T-helper 17 cell (primary cell): ENCODE measurements at places on chromosomes 5 and 9. TPM values are rescaled to one million over a fixed set of nuclear protein-coding genes. Genes with fewer than 3 reads are reported as not detected.

DNA sequence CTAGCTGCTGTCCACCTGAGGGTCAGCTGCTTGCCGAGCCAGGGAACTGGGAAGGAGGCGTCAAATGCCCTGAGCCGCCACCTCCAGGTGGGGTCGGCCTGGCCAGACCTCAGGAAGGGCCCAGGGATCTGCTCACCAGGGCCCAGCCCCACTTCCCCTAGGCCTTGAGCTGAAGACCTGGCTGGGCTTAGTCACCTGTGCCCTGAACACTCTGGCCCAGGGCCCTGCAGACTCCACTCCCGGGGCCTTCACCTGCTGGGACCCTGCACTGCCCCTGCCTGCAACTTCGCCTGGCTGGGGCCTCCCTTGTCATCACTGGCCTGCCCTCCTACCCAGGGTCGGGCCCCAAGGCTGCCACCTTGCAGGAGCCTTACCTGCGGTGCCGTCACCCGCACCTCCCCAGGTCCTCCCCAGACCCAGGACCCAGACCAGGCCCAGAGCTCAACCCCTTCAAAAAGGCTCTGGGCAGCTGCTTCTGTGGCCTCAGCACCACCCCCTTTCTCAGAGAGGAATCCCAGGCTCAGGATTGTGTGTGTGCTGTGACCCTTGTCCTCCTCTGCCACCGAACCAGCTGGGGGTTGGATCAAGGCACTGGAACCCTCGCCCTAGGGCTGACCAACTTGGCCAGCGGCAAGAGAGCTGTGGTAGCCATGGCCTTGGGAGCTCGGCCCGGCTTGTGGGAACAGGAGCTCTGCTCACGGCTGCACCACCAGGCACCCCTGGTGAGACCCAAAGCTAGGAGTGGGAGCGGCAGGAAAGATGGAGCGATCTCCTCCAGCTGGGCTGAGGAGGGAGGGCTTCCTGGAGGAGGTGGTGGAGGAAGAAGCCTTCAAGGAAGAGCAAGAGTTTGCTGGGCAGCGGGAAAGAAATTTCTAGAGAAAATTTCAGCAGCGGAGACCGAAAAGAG is 1.2 kb upstream of the NELFB start:
- DNase-seq: no peak
- peaks cover 10% of the 10 kb centered on the region for H3K4me1 ChIP-seq
- no peaks in the 10 kb centered on the region for H3K36me3 ChIP-seq
- no peak overlapping the region for H3K27ac ChIP-seq
- H3K4me3 ChIP-seq: peak overlapping the region; percentile 88
- H3K27me3 ChIP-seq: no peaks in the 10 kb centered on the region

DNA sequence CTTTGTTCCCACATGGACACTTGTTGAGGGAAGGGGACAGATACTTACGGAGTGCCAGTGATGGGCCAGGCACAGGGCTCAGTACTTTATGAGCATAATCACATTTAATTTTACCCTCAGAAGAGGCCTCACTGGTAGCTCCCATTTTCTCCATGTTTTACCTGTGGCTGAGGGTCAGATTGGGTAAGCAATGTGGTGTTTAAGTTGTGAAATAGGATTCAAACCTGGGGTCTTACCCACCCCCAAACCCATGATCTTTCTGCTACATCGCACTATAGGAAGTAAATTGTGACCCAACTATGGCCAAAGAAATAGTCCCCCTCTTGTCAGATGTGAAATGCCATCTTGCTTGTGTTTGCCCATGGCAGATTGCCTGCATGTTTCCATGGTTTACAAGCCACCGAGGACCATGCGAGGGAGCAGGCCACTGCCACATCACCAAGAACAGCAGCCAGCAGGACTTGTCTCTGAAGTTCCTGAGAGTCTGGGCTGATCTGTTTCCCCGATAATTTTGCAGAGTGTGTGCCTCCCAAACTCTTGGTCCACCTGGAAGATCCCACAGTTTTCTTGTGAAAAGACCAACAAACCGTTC is 95.4 kb downstream of the MACROH2A1 start:
- no peak overlapping the region for H3K4me3 ChIP-seq
- peaks cover 4% of the 10 kb centered on the region for H3K36me3 ChIP-seq
- H3K4me1 ChIP-seq: no peaks in the 10 kb centered on the region
- H3K27ac ChIP-seq: no peak overlapping the region
- H3K27me3 ChIP-seq: peaks cover 40% of the 10 kb centered on the region

DNA sequence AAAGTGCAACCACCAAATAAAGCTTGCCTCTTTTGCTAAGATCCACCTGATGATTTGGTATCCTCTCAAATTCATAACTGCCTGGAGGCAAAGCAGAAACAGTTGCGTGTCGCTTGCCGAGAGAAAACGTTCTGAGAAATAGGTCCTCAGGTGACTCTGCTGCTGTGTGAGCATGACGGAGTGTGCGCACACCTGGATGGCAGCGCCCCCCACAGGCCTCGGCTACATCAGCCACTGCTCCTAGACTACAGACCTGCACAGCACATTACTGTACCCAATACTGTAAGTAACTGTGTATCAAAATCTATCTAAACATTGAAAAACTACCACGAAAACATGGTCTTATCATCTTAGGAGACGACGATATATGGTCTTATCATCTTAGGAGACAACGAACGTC is 87.4 kb downstream of the CAMSAP1 start:
- no peak overlapping the region for H3K4me3 ChIP-seq
- peaks cover 6% of the 10 kb centered on the region for H3K4me1 ChIP-seq
- H3K27me3 ChIP-seq: no peaks in the 10 kb centered on the region
- peaks cover 13% of the 10 kb centered on the region for H3K36me3 ChIP-seq

DNA sequence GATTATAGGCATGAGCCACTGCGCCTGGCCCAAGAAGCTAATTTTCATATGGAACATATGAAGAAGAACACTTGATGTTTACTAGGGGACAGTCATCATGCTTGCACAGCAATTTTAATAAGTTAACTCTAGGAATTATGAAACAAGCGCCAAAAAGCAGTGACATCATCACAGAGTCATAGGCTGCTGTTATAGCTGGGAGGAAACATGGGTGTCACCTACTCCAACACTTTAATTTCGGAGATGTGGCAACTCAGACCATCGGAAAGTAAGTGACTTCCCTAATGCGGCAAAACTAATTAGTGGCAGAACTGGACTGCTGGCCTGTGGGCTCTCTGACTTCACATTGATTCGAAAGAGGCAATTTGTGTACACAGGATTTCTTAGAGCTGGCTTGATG is 38.1 kb upstream of the EQTN start:
- H3K27me3 ChIP-seq: peaks cover 11% of the 10 kb centered on the region
- no peak for DNase-seq
- H3K4me3 ChIP-seq: no peak overlapping the region
- H3K4me1 ChIP-seq: no peaks in the 10 kb centered on the region
- H3K27ac ChIP-seq: no peak overlapping the region

DNA sequence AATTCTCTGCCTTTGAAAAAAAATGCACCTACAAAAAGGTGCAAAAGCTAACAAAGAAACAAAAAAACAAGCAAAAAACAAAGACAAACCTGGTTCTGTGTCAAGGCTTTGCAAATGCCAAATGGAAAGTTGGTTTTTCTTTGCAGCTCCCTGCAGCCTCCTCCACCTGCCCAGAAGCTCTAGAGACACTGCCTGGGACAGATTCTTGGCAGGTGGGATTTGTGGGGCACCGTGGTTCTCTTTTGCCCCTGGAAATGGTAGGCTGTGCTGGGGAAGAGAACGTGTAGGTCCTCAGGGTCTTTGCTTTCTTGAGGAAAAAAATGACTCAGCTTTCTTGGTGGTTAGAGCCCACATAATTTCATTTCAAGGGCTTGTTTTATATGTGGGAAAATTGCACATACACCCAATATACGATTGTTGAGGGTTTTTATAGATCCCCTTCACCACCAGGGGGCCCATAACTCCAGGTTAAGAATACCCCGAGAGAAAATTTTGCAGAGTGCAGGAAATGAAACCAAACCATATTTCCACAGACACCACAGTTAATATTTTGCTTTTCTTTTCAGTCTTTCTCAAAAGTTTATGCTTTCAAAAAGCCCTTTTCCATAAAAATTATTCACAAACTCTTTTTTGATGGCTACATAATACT is 58.7 kb downstream of the NXNL2 start:
- peaks cover 6% of the 10 kb centered on the region for H3K36me3 ChIP-seq
- H3K4me1 ChIP-seq: peaks cover 2% of the 10 kb centered on the region
- no peak overlapping the region for H3K27ac ChIP-seq
- H3K27me3 ChIP-seq: peaks cover 44% of the 10 kb centered on the region
- H3K4me3 ChIP-seq: no peak overlapping the region

DNA sequence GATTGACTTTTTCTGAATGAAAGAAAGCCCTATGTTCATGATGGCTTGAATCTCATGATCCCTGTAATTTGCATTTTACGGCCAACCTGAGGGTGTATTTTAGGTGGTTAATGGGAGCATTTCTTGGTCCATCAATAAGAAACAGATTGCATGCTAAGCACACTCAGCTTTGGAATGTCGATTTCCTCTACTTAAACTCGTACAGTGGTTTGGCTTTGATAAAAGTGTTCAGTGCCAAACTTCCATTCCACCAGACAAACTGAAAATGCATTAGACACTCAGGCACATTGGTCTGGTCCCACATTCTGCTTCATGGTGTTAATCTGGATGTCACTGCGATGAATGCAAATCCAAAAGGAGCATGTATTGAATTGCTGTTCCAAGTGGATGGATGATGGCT is 77.0 kb downstream of the VCAN start:
- peaks cover 11% of the 10 kb centered on the region for H3K27me3 ChIP-seq
- no peak for DNase-seq
- peaks cover 2% of the 10 kb centered on the region for H3K4me1 ChIP-seq
- no peaks in the 10 kb centered on the region for H3K36me3 ChIP-seq
- H3K4me3 ChIP-seq: no peak overlapping the region
- H3K27ac ChIP-seq: no peak overlapping the region

DNA sequence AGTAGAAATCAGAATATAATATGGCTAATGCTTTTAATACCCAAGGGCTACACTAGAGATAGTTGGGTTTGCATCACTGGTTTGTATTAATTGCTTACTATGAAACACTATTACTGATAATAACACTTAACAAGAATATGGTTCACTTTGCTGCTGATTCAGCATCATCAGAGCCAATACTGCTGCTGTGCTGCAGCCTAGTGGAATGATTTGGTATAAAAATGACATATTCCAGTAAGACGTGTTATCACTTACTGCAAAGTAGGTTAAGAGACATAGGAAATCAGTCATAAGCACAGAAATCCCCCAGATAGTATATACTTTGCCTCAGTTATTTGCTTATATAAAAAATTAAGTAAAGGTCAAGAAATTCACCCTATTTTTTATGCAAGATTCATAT is 2.8 kb downstream of the CDH10 start:
- H3K4me3 ChIP-seq: no peak overlapping the region
- H3K27me3 ChIP-seq: no peaks in the 10 kb centered on the region
- H3K27ac ChIP-seq: no peak overlapping the region
- no peak for DNase-seq
- no peaks in the 10 kb centered on the region for H3K36me3 ChIP-seq

GRCh38 chr5:107670087-107670931 is 428 bp downstream of the EFNA5 start:
- peaks cover 62% of the 10 kb centered on the region for H3K27me3 ChIP-seq
- peak overlapping the region; percentile 92 for H3K4me3 ChIP-seq
- H3K27ac ChIP-seq: no peak overlapping the region
- H3K36me3 ChIP-seq: peaks cover 2% of the 10 kb centered on the region
- no peak for DNase-seq

- H3K36me3 ChIP-seq: no peaks in the 10 kb centered on the region
- H3K27me3 ChIP-seq: no peaks in the 10 kb centered on the region
These were observed 7.1 kb downstream of the PHYHD1 start for GRCh38 chr9:128927731-128928411.

DNA sequence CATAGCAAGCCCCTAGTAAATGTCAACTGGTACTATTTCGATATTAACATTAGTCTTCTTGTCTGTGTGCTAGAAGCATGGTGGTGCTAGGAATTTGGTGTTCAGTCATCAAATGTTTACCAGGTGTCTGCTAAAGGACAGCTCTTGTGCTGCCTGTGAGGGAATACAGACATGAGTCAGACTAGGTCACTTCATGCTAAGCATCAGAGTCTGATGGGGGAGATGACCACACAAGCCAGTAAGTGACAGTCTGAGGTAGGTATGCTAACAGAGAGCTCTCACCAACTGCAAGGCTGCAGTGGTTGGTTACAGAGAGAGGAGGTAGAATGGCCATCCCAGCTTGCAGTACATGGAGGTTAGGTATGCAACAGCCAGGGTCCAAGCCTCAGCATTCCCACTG is 320.9 kb downstream of the CDK5RAP2 start:
- H3K4me3 ChIP-seq: no peak overlapping the region
- H3K4me1 ChIP-seq: no peaks in the 10 kb centered on the region
- DNase-seq: no peak
- peaks cover 18% of the 10 kb centered on the region for H3K27me3 ChIP-seq

DNA sequence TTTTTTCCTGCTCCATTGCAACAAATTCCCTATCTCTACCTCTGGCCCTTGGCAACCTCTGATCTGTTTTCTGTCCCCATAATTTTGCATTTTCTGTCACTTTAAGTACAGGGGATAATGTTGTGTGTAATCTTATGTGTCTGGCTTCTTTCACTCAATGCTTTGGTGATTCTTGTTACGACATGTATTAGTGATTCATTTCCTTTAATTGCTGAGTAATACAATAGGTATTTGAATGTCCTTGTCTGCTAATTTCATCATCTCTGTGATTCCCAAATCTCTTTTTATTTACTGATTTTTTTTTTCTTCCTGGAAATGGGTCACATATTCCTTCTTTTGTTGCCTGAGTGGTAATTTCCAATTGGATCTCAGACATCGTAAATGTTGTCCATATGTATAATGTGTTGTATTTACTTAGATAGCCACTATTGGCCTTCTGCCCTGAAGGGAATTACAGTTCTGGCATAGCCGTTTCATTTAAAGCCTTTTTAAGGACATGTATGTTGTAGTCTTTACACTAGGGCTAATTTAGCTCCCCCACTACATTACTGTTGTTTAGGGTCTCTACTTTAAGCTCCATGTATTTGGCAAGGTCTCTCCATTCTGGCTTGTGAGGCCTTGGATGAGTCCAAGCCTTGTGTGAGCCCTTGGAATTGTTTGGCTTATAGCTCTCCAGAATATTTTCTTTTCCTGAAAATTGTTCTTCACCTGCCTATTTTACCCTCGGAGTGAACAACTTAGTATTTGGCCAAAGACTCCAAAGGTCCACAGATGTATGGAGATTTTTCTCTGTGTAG is 683.8 kb downstream of the LRRC70 start:
- H3K4me1 ChIP-seq: no peaks in the 10 kb centered on the region
- DNase-seq: no peak
- H3K27me3 ChIP-seq: no peaks in the 10 kb centered on the region

- DNase-seq: no peak
- H3K4me3 ChIP-seq: no peak overlapping the region
- H3K36me3 ChIP-seq: no peaks in the 10 kb centered on the region
- no peaks in the 10 kb centered on the region for H3K4me1 ChIP-seq
These were observed 213.8 kb upstream of the ACTBL2 start for GRCh38 chr5:57696389-57696769.

- peaks cover 33% of the 10 kb centered on the region for H3K27me3 ChIP-seq
- no peak overlapping the region for H3K4me3 ChIP-seq
- DNase-seq: no peak
- H3K4me1 ChIP-seq: no peaks in the 10 kb centered on the region
- H3K27ac ChIP-seq: no peak overlapping the region
- H3K36me3 ChIP-seq: no peaks in the 10 kb centered on the region
These were observed 147.0 kb upstream of the ZNF366 start for GRCh38 chr5:72654231-72654630.

GRCh38 chr9:121326130-121326838 is 43.8 kb downstream of the STOM start:
- H3K27me3 ChIP-seq: no peaks in the 10 kb centered on the region
- DNase-seq: no peak
- no peak overlapping the region for H3K27ac ChIP-seq
- no peak overlapping the region for H3K4me3 ChIP-seq
- peaks cover 10% of the 10 kb centered on the region for H3K4me1 ChIP-seq

The CDO1 gene
- not detected for total RNA-seq

The NR6A1 gene
- 0.22 TPM for total RNA-seq

The WWC1 gene
- total RNA-seq: 5.4 TPM

The PCDHB10 gene
- not detected for total RNA-seq

The PTGES2 gene
- total RNA-seq: 46.4 TPM
